Natural killer cell (primary cell): ENCODE measurements at places on chromosomes 5 and 9.

- no peak for DNase-seq
Measured at GRCh38 chr9:133824106-133824801, 86.1 kb upstream of the SARDH start.

DNA sequence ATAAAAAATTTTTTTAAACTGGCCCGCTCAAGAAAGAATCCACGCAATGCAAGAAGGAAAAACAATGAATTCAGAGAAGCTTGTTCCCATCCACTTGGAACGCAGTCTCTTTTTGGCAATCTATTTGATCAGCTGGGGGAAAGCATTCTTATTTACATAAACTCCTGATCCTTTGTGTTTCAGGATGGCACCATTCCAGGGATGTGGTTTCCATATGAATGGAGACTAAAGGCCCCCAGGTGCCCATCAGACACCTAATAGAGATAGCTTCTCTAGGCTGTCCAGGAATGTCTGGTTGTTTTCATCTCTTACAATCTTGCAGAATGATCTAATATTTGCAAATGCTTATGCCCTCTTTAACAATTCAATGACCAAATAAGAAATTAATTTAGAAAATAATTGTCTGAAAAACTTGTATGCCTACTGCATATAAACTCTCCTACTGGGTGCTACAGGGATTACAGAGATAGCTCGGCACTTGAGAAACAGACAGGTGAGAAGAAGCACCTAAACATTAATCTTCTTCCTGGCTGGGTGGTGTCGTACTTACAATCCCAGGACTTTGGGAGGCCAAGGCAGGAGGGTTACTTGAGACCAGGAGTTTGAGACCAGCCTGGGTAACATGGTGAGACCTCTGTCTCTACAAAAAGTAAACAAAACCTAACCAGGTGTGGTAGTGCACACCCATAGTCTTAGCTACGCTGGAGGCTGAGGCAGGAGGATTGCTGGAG lies 3.0 kb upstream of the RASGRF2 start:
- DNase-seq, result no peak

DNA sequence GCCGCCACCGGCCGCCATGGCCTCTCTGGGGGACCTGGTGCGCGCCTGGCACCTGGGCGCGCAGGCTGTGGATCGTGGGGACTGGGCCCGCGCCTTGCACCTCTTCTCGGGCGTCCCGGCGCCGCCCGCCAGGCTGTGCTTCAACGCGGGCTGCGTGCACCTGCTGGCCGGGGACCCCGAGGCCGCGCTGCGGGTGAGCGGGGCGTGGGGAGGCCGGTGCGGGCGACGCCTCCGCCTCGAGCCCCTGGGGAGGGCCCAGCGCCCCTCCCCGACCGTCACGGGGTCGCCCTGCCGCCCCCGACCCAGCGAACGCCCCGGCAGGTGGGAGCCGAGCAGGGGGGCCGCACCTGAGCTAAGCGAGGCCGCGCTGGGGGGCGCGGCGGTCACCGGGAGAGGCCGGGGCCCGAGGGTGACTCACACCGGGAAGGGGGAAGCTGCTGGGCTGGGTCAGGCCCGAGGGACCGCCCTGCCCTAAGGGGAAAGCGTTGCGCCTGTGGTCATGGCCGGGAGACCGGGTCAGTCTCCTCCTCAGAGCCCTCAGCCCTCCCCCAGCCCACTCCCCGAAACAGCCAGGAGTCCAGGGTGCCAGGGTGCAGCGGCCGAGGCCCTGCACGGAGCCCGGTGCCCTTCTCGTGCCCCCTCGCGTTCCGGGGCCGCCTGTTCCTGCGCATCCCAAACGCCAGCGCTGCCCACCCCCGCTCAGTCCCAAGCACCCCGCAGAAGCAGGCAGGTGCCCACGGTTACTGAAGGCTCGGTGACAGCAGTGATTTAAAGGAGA lies 510 bp downstream of the NOXA1 start:
- DNase-seq, result peak; percentile 30

GRCh38 chr9:128120741-128121465 lies 6.6 kb downstream of the PTGES2 start:
- no peak for DNase-seq

DNA sequence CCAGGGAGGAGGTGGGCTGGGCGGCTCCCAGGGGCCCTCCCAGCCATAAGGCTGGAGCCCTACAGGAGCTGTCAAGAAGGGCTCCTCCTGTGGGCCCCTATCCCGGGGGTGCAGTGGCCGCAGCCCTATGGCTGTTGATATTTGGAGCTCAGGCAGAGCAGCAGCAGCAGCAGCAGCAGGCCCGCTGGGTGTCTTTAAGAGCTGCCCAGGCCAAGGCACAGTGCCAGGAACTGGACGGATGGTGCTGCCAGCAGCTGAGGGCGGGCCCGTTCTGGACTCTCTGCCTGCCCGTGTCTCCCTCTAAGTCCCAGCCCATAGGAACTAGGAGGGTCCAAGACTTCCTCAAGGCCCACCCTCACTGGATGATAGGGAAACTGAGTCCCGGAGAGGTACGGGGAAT lies 3.6 kb downstream of the AK1 start:
- no peak for DNase-seq
